Stromal cell of bone marrow (primary cell): ENCODE measurements at places on chromosomes 6 and 20.
A peak's percentile ranks its signal among the peaks of the same experiment; 100 is the strongest.

DNA sequence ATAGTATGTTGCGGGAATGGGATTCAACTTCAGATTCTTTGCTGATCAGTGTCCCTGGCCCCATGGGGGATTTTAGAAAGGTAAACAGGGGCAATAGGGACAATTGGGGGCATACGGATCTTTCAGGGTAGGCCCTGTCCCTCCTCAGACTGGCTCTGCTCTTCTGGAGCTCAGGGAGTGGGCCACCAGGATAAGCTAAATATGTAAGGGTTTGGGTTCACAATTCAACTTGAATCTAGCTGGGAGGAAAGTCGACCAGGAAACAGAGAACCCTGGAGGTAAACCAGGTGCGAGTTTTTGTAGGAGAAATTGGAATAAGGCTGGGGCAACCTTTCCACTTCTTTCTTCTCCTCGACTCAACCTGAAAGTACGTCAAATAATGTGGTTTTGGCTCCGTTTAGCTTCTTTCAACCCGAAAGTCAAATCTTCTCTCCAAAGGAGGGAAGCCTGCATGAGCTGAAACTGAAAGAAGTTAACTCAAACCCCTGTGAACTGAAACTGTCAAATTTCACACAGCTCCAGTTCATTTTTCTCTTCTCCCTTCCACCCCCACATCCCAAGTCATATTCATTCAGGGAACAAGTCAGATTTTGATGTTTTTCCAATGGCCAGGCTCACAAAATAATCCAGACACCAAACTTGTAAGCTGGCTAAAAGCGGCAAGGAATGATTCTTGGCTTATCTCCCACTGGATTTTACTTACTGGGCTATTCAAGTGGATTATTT is 278.2 kb downstream of the CLIC5 start:
- no peak for DNase-seq

DNA sequence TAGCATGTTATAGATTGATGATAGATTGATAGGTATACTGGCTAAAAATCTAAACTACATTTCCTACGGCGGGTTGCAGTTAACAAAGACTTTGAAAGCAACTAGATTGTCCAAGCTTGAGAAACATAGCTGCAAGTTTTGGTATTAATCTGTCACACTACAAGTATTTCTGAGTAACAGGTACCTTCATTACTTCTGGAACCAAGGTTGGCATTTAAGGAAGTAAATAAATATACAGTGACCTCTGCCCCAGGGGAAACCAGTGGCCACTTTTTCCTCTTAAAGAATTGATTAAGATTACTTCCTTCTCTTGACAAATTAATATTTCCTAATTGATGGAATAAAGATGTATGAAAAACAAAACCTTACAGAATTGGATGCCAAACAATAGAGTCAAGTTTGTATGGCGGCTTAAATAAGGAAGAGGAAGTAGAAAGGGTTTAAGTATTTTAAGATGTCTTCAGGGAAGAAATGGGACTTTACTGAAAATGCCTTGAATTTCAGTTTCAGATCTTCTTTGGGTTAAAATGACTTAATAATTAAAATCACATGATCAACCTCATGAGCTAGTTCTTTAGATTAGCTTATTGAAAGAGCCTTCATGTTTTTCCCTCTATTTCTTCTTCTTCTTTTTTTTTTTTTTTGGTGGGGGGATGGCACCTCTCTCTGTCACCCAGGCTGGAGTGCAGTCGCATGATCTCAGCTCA is 132.8 kb downstream of the DOK5 start:
- no peak for DNase-seq

GRCh38 chr6:1176567-1176966 is 135.3 kb upstream of the FOXQ1 start:
- no peak for DNase-seq

DNA sequence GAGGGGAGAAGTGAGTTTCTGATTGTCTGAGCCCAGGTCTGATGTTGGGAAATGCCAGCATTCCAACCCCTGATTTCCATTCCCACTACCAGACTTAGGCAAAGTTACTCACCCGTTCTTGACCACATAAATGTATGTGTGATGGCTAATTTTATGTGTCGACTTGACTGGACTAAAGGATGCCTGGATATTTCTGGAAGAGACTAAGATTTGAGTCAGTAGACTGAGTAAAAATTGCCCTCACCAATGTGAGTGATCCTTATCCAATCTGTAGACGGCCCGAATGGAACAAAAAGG is 95.8 kb upstream of the TAB2 start:
- no peak for DNase-seq

DNA sequence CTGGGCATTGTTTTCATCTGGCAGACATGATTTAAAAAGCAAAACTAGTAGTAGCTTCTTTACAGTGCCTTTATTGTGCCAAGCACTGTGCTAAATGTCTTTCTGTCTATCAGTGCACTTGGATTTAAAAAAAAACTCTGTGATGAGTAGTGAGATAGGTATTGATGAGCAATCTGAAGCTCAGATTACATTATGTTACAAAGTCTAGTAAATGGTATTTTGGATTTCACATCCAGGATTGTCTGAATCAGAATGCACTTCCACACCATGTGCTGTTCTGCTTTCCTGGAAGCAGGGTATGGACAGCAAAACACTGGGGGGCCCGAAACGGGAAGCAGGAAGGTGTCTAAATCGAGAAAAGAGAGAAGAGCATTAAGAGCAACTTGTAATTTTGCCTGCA is 103.4 kb upstream of the CCN2 start:
- peak; percentile 47 for DNase-seq
